ENCODE measurements at places on chromosomes 7 and 10.

- DNase-seq: no peak
Observed at GRCh38 chr10:4810092-4810491, 15.9 kb upstream of the AKR1E2 start.

- DNase-seq: no peak
Observed at GRCh38 chr7:6260291-6261187, 11.9 kb downstream of the CYTH3 start.

GRCh38 chr10:7492660-7493046 is 81.8 kb upstream of the SFMBT2 start:
- no peak for DNase-seq

DNA sequence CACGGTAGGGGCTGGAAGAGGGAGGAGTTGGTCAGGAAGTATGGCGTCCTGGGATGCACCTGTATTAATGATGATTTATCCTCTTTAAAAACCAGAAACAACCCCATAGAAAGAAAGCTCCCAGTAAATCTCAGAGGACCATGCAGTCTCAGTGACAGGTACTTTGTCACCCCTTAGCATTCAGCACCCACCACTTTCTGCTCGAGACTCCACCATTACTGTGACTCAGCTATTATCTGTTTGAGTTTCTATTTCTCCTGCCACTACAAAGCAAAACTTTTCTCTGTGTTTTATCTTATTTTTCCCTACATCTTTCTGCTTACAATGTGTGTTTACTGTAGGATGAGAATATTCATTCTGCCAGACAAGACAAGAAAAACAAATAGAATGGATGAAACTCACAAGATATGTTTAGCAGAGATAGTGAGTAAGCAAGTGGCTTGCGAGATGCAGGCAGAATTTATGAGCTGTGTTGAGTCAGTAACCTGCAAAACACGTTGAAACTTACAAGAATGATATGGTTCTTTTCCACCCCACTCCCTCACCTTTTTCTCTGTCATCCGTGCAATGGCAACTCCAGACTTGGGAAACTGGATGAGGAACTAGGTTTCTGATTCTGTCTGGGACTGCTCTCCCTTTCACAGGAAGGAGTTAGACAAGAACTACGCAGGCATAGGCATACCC is 127.1 kb downstream of the AOAH start:
- no peak for DNase-seq

- no peak for DNase-seq
Observed at GRCh38 chr10:69503896-69504265, 52.6 kb downstream of the TSPAN15 start.

DNA sequence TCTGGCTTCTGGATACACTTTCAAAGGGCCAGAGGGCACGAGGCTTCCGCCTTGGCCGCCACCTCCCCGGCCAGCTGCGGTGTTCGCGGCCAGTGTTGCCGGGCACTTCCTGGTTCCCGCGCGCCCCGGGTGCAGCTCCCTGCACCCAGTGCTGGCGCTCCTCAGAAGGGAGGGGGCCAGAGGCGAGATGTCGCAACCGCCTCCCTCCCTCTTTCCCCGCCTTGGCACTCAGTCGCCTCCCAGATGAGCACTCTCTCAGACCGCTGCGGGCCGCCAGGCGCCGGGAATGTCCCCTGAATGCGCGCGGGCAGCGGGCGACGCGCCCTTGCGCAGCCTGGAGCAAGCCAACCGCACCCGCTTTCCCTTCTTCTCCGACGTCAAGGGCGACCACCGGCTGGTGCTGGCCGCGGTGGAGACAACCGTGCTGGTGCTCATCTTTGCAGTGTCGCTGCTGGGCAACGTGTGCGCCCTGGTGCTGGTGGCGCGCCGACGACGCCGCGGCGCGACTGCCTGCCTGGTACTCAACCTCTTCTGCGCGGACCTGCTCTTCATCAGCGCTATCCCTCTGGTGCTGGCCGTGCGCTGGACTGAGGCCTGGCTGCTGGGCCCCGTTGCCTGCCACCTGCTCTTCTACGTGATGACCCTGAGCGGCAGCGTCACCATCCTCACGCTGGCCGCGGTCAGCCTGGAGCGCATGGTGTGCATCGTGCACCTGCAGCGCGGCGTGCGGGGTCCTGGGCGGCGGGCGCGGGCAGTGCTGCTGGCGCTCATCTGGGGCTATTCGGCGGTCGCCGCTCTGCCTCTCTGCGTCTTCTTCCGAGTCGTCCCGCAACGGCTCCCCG is at the start of gene FFAR4:
Gene FFAR4 (plus strand): TSS at position 231 of the 842 bp plus-strand sequence. CDS start 56 bp downstream, at position 287.
- no peak for DNase-seq

DNA sequence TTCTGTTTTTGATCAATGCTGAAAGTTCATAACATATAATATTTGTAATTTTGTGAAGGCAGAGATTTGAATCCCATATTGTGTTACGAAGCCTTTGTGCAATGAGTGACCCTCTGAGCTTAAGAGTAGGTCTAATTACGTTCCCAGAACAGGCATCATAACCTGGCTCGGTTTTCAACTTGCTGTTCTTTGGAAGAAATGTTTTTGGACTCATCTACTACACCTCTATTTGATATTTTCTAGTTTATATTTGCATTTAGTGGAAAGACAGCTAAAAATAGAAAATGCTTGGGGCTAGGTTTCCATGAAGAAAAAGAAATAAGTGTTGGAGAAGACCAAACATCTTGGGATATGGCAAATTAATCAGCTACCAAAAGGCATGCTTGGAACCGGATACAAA is 234.8 kb downstream of the AGMO start:
- no peak for DNase-seq

GRCh38 chr7:42024537-42024936 is 212.5 kb downstream of the GLI3 start:
- no peak for DNase-seq

GRCh38 chr7:131075406-131075805 is 252.3 kb upstream of the MKLN1 start:
- no peak for DNase-seq

DNA sequence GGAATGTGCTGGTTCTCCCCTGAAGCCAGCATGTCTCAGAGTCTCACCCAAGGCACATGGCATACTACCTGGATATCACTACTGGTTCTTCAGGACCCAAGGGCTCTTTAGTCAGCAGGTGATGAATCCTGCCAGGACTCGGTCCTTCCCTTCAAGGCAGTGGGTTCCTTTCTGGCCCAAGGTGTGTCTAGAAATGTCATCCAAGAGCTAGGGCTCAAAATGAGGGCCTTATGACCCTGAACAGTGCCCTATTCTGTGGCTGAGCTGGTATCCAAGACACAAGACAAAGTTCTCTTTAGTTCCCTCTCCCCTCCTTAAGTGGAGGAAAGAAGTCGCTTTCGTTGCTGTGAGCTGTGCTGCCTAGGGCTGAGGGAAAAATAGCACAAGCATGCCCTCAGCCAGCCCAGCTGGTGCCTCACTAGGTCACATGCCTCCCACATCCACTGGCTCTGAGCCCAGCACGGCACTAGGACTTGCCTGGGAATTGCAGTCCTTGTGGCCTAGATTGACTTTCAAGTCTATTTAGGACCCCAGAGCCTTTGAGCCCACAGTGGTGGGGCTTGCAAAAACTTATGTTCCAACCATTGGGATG is 106.0 kb downstream of the BMS1 start:
- no peak for DNase-seq

- no peak for DNase-seq
Observed at GRCh38 chr7:142563470-142563869, 185.8 kb upstream of the PRSS1 start.

- no peak for DNase-seq
Observed at GRCh38 chr7:50721661-50722259, 60.9 kb downstream of the GRB10 start.

- no peak for DNase-seq
Observed at GRCh38 chr7:1569440-1569832, 396 bp downstream of the PSMG3 start.

GRCh38 chr7:2934984-2935740 is 91.1 kb upstream of the GNA12 start:
- no peak for DNase-seq

DNA sequence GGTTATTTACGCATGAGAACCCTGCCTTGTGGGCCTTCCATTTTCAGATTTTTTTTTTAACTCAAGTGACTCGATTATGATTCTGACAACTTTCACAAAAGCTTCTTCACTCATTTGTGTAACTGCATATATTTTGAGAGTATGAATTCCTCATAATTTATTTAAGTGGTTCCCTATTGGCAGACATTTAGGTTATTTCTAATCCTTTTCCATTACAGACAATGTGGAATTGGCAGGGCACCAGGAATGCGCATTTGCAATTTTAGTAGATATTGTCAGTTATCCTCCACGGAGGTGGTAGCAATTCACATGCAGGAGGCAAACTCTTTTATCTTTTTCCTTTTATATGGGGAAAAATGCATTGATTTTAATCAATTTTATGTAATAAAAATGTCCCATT is 2.5 kb downstream of the TMEM176B start:
- DNase-seq: no peak

DNA sequence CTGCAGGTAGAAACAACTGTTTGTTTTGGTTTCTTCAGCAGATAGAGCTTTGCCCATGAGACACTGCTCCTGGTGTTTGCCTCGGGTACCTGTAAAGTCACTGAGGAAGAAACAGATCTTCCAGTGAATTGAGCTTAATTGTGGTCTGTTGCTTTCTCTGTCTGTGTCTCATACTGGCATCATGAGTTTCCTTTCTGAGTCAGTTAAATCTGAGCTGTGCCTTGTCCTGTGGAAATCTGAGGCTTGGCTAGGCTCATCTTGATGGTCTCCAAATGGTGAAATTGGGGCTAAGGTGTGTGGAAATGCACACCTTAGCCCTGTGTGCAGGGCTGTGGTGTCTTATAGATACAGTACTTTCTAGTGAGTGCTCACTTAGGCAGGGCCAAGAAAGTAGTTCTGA is 67.4 kb downstream of the GBF1 start:
- no peak for DNase-seq

All from DMS79 (cell line).